A172 (cell line): ENCODE measurements at places on chromosomes 7 and 10. TPM values are rescaled to one million over a fixed set of nuclear protein-coding genes. Genes with fewer than 3 reads are reported as not detected.

- DNase-seq, result no peak
Measured at GRCh38 chr10:129945064-129945463, 19.0 kb downstream of the EBF3 start.

DNA sequence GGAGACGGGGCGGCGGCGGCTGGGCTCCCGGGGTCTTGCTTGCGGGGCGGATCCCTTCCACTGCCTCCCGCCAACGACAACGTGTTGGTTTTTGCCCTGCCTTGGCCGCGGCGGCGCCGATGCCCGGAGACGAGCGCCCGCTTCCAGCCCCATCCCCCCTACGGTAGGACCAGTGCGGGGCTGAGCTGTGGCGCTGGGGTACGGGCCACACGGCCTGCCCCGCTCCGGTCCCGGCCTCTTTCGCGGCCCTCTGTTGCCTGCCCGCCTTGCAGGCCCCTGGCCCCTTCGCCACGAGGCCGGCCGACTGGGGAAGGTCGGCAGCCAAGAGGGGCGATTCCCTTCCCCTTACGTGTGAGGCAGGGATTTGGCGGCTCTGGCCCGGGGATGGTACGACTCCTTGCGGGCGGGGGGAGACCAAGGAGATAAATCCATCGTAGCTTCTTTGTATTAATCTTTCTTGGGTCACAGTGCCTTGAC, 488 bp downstream of the EIF4H start:
- DNase-seq, result peak; percentile 38

GRCh38 chr10:124524991-124525653, 63.5 kb downstream of the LHPP start:
- no peak for DNase-seq

GRCh38 chr7:135414850-135415439, 95.0 kb downstream of the CNOT4 start:
- DNase-seq, result peak; percentile 57

The CYP2C8 gene
- not detected in 2 replicates for total RNA-seq
